ENCODE measurements at places on chromosomes 13 and 19.
A peak's percentile ranks its signal among the peaks of the same experiment; 100 is the strongest.

GRCh38 chr13:58594747-58595600 lies 963.4 kb downstream of the PCDH17 start:
- DNase-seq = no peak

GRCh38 chr13:35210261-35210660 lies 266.2 kb downstream of the MAB21L1 start:
- no peak for DNase-seq

GRCh38 chr13:44719857-44720671 lies 143.9 kb upstream of the TSC22D1 start:
- DNase-seq = no peak

DNA sequence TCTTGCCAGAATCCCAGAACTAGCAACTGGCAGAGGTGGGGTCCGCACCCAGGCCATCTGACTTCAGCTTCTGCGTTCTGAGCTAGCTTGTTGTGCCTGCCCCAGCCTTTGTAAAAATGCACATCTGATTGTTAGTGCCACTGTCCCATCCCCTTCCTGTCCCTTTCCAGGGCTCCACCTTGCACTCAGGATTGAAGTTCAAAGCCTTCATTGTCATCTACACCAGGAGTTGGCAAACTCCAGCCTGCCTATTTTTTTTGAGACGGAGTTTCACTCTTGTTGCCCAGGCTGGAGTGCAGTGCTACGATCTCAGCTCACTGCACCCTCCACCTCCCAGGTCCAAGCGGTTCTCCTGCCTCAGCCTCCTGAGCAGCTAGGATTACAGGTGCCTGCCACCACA lies 2.9 kb downstream of the THOP1 start:
- DNase-seq = no peak

DNA sequence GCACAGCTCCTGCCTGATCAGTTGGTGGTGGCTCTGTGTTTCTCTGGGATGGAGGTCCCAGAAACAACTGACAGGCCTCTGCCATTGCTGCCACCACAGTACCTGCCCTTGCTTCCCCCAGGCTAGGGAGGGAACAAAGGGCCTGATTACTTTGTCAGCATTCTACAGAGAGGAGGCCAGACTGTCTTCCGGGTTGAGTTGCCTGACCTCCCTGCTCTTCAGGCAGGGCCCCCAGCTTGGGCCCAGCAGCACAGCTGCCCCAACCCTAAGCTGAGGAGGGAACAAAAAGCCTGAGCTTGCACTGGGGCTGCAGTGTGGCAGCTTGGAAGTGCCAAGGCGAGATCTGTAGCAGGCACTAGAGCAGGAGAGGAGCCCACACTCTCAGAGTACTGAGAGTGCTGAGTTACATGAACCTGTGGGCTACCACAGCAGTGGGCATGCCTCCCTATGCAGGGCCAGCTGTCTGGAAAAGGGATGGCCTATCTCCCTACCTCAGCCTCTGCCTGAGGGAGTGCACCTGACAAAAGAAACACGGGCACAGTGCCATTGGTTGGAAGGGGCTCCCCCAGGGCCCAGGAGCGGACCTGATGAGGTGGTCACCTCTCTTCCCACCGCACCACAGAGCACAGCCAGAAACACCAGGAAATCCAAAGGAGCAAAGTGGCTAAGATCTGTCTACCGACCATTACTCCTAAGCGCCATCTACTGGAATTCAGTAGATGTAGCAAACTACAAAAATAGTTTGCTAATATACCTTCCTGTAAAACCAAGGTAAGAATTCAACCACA lies 24.4 kb downstream of the SLC25A15 start:
- DNase-seq = no peak

GRCh38 chr19:3274942-3275582 lies 50.6 kb downstream of the CELF5 start:
- DNase-seq = peak; percentile 41

GRCh38 chr13:36030670-36031331 lies 100.4 kb downstream of the DCLK1 start:
- no peak for DNase-seq

DNA sequence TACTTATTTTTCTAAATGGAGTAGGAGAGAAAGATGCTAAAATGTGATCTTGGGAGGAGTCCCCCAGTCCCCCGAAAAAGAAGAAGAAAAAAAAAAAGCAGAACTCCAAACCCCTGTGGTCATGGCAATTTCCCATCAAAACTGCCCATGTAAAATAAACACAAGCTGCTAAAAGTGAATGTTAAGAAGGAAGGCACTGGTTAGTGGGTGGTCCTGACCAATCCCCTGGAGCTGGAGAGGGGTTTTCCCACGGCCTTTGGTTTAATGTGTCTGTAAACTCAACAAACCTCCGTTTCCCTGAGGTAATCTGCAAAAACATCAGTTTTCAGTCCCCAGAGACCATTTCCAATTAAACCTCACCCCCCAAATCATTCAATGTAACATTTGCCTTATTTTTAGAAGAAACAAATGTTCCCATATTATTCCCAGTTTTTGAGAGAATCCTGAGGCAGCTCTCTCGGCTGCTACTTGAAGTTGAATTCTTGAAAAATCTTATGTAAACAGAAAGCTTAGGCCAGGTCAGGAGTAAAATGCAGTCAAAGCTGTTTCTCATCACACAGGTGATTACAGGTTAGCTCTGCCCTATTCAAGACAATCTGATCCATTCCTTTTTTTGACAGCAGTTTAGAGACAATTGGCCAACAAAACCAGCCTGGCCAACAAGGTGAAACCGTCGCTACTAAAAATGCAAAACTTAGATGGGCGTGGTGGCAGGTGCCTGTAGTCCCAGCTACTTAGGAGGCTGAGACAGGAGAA lies 17.0 kb downstream of the RAB3D start:
- DNase-seq = no peak

DNA sequence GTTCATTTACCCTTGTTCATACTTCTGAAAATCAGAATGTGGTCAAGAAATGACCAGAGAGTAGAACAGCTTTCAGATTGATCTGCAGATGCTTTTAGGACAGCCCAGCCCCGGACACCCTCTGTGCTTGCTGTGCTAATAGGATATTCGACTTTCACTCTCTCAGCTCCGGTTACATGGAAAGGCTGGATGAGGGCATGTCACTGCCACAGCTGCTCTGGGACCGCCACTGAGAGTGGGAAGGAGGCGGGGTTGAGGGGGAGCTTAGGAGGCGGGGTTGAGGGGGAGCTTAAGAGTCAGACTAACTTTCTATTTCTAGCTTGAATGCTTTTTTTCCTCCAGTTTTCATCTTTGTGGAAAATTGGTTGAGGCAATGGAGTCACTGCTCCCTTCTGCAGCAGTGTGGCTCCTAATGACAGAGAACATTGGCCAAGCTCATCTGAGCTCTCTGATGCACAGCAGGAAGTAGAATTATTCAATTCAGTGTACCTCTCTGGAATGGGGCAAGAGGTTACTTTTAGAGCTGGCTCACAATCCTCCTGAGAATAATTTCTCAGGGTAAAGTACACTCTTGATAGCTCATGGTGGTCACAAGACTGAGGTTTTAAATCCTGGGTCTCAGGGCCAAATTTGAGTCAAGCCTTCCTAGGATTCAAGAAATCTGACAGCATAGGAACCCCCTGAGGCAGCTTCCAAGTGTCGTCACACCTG lies 74.6 kb upstream of the NPAS1 start:
- DNase-seq = no peak

DNA sequence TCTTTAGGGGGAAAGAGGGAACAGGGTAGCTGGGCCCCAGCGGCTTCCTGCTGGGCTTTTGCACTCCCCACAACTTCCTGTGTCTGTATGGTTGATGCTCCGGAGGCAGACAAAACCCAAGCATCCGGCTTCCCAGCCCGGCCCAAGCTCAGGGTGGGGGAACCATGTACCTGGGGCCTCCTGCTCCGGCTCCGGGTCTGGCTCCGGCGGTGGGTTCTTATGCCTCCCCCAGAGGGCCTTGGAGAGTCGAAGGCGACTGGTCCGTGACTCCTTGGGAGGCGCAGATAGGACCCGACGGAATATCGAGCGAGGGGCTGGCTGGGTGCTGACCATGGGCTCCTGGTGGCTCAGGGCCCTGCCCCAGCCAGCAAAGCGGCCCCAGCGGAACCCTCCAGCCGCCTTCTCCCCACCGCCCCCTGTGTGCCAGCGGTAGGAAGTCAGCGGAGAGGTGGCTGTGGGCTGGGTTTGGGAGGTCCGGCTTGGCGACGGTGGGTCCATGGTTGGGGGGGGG lies 428 bp downstream of the RASAL3 start:
- peak; percentile 77 for DNase-seq

GRCh38 chr19:55986487-55986886 lies at the start of gene NLRP5:
TSS of gene NLRP5 (plus strand) at chr19:55986775.
- no peak for DNase-seq

GRCh38 chr19:11578258-11579142 lies 1.1 kb upstream of the ACP5 start:
- peak; percentile 48 for DNase-seq

GRCh38 chr19:16330368-16330801 lies 5.8 kb downstream of the KLF2 start:
- peak; percentile 94 for DNase-seq

DNA sequence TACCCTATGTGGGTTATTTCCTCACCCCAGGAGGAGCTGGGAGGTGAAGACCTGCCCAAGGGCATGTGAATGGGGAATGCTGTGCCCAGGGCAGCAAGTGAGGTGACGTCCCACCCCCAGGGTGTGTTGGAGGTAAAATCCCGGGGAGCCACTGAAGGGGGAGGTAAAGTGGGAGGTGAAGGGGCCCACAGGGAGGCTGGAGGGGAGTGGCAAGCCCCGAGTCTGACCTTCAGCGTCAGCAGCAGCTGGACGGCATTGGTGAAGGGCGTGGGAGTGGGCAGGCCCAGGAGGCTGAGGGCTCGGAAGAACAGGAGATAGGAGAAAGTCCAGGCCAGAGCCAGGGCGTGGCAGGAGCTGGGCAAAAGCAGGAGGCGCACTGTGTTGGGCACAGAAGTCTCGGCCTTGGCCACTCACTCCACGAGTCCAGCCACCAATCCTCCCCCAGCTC lies 2.4 kb downstream of the MBOAT7 start:
- DNase-seq = no peak

DNA sequence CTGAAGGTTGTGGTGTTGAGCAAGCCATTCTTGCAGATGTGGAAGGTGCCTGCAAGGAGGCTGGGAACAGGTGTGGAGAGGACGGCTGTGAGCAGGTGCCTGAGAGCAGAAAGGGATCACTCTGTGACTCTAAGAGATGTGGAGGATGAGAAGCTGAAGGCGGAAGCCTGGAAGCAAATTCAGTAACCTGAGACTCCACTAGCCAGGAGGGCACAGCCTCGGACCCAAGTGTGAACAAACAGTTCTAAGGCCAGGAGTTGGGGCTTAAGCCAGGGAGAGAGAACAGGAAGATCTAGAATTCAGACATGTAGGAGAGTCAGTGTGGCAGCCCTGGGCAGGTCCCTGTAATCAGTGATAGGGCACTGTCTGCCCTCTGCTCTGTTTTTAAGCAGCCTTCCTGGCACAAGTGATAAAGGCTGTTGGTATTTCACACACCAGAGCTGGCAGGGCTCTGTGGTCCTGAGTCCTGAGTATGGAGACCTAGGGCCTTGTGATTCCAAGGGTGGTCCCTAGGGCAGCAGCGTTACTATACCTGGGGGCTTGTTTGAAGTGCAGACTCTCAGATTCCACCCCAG lies 131.3 kb downstream of the SLC7A1 start:
- DNase-seq = no peak
